ENCODE measurements at places on chromosomes 12 and 14.

DNA sequence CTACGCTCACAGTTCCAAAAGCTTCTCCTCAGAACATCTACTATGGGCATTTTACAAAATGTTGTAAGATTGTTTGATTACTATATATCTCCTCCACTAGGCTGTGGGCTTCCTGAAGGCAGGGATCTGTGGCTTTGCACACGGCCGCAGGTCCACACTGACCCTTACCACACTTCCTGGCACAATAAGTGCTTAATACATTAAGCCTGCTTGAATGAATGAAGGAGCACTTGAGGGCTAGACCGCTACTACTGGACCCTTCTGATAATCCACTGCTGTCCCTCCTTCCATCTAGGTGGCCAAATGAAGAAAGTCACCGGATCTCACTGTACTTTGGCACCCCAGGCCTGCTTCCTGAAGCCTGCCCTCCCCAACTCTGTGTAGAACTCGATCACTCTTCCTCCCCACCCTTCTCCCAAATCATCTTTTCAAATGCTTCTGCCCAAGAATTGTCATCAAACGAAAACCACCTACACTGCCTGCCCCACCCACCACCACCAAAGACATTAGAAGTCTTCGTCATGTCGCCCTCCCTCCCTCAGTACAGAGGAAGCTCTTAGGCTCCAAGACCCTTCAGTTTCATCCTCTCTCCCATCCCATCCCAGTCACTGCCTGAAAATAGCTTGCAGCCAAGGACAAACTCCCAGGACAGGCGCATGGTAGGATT lies 596 bp upstream of the ZBTB39 start:
- no peak for DNase-seq

- DNase-seq, result no peak
These were observed 114.8 kb upstream of the FGD4 start for GRCh38 chr12:32284561-32284960.

DNA sequence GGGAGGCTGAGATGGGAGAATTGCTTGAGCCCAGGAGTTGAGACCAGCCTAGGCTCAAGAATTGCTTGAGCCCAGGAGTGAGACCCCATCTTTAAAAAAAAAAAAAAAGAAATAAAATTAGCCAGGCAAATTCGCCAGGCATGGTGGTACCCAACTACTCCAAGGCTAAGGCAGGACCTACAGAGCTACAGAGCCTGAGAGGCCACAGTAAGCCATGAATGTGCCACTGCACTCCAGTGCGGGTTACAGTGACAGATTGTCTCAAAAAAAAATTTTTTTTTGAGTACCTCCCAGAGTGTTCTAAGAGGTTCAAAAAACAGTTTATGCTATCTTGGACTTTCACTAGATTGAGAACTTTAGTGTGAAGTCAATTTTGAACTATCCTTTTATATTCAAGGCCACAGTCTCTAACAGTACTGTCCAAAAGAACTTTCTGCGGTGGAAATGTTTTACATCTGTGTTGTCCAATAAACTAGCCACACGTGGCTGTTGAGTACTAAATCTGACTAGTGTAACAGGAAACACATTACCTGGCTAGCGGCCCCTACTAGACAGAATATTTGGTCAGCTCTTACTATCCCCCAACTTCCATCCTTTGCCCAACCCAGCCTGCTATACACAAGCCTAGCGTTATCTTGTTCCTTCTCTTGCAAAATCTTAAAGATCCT lies 2.4 kb downstream of the RPL36AL start:
- DNase-seq, result no peak

DNA sequence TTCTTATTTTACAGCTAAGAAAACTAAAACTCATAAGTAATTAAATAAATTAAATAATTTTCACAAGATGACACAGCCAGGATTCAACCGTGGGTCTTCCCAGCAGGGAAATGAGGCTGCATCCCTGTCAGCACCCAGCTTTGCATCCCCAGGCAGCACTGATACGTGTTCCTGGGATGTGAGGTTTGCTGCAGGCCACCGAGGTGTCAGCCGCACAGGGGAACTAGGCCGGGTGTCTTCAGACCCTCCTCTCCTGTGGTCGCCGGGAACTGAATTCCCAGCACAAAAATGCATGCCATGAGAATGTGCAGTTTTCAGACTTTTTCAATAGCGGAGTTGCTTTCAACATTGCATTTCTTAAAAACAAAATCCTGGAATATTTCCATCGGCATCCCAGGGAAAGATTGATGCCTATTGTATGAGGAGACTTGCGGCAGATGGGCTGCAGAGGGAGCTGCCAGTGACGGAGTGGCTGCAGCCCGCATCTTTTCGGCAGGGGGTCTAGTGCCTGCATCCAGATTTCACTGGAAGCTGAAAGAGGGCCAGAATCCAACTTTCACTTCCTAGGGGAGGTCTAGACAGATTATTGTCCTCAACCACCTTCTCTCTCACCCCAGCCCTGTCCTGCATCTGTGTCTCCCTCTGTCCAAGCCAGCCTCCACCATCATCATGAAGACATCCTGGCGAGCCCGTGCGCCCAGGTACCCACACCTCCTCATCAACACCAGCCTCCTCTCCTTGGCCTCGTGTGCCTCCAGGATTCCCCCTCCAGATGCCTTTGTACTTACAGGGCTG lies 12.6 kb downstream of the LRTM2 start:
- DNase-seq, result no peak

GRCh38 chr14:52067873-52068614 lies 815 bp downstream of the NID2 start:
- DNase-seq, result no peak

DNA sequence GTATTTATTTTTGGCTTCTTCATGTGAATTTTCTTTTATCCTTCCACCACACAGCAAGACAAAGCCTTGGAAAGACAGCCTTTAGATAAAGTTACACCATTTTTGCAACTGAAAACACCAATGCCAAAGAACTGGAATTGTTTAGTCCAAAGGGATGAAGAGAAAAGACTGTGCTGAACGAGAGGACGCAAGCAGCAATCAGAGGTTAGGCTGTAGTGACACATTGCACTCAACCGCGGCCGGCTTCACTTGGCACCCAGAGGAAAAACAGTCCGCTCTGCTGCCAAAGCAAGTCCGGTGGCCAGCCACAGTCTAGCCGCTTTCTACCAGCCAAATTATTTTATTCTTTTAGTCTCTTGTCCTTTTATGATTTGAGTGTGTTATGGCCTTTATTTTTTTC lies 49.1 kb upstream of the KCNJ8 start:
- peak; percentile 44 for DNase-seq

DNA sequence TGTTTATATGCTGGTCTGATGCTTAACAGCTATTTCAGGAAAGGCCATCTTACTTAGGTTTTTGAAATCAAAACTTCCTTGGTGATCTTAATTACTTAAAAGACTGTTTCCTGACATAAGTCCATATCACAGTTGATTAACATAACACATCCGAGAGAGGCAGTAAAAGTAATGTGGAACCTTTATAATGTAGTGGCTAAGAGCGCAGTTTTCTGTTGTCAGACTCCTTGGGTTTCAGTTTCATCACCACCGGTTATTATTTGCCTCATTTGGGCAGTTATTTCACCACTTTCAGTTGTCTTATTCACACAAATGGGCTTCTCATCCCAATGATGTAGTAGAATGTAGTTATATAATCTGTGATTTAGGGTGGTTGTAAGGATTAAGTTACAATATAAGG lies 30.9 kb downstream of the TBC1D15 start:
- no peak for DNase-seq

DNA sequence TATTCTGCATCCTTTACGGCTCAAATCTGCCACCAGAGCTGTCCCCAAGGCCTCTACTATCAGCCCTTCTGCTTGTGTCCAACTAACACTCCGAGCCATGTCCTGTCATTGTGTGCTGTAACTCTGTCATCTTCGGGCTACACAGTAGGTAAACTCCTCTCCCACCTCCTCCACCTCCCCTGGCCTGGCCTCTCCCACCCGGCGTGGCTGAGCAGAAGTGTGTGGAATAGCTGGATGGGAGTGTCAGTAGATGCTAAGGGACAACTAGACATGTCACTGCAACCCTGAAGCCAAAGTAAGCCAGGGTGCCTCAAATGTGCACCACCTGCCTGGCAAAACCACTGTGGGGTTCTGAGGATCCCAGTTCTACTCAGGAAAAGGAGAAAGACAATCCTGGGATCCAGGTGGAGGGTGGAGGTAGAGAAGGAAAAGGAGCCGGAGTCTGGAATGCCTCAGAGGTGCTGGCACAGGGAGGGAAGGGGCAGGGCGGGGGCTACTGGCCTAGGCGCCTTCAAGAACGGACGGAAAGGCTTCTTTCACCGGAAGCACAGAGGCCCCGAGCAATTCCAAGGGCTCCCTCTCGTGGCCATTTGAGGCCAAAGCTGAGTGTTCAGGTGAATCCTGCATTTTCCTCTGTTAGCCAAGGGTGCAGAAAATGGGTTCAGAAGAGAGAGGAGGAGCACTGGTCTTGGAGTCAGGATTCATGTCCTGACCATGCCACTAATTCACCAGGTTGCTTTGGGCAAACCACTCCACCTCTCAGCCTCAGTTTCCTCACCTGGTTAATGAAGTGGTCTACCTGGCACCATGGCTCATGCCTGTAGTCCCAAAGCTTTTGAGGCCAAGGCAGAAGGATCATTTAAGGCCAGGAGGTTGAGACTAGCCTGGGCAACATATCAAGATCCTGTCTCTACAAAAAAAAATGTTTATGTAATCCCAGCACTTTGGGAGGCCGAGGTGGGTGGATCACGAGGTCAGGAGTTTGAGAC lies 20.5 kb upstream of the FAM181A start:
- DNase-seq, result peak; percentile 15

- no peak for DNase-seq
These were observed 49.8 kb upstream of the RAP1B start for GRCh38 chr12:68560851-68561422.

GRCh38 chr14:98301681-98302080 lies 970.3 kb downstream of the BCL11B start:
- no peak for DNase-seq

DNA sequence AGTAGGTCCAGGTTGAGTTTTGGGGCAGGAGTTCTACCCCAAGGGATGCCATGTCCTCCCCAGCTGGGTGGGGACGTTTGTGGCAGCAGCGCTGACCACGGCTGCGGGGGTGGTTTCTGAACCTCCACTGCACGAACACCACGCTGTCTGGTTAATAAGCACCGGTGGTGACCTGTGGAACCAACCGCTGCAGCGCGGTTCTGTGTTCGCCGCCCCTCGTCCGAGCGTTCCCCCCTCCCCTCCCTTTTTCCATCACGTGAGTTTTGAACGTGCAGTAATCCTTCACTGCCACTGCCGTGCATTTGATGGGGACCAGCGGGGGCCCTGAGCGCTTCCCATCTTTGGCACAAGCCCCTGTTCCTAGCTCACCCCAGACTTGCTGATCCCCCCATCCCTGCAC lies 6.4 kb upstream of the ADSS1 start:
- no peak for DNase-seq

- DNase-seq, result peak; percentile 31
These were observed 127.1 kb downstream of the CAPZA3 start for GRCh38 chr12:18864900-18865561.

GRCh38 chr12:79634957-79635471 lies 55.8 kb downstream of the PAWR start:
- peak; percentile 30 for DNase-seq

DNA sequence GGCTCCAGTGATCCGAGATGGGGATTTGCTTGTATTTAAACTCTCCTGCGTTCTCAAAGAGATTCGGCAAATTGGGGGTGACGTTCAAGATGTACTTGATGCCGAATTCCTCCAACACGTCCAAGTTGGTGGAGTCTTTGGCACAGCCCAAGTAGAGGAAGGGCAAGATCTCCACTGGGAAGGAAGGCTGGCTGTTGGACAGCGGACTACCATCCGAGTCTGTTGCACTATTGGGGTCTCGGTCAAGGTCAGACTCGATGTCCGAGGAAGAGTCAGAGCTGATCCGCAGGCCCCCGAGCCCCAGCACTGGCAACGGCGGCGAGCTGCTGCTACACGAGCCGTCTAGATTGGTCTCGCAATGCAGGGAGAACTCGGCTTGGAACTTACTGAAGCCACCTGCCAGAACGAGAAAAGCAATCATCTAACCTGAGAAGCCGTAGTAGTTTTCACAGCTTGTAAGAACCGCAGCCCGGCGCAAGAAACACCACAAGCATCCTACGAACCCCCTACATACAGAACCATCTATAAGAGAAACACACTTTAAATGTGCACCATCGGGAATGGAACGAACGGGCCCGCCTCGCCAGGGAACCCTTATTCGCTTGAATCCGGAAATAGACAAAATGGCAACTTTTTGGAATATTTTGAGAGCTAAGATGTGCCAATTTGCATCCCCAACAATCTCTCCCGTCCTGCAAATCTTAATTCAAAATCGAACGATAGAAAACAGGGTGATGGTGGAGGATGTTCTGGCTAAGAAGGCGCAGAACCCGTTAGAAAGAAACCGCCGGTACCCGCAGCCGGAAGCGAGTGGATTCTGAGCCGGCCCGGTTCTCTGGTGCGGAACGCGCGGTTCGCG lies 1.4 kb downstream of the DUSP6 start:
- DNase-seq, result no peak

DNA sequence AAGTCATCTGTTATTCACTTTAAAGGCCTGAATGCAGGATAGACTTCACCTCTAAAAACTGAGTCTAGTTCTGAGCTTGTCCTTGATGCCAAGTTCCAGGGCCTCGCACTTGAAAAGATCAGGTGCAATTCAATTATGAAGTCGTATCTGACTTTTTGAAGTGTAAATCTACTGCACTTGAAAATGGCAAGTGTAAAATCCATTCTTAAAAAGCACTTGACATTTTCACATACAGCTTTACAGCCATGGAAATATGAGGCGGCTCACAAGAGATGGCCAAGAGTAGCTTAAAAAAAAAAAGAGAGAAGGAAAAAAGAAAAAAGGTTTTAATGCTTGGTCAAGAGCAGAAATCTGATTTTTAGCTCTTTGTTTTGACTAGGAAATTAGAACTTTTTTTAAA lies 172.5 kb downstream of the GXYLT1 start:
- DNase-seq, result no peak

- DNase-seq, result no peak
These were observed 37.9 kb downstream of the GCN1 start for GRCh38 chr12:120156315-120157259.

GRCh38 chr14:64060648-64061096 lies 207.9 kb downstream of the SYNE2 start:
- DNase-seq, result no peak

DNA sequence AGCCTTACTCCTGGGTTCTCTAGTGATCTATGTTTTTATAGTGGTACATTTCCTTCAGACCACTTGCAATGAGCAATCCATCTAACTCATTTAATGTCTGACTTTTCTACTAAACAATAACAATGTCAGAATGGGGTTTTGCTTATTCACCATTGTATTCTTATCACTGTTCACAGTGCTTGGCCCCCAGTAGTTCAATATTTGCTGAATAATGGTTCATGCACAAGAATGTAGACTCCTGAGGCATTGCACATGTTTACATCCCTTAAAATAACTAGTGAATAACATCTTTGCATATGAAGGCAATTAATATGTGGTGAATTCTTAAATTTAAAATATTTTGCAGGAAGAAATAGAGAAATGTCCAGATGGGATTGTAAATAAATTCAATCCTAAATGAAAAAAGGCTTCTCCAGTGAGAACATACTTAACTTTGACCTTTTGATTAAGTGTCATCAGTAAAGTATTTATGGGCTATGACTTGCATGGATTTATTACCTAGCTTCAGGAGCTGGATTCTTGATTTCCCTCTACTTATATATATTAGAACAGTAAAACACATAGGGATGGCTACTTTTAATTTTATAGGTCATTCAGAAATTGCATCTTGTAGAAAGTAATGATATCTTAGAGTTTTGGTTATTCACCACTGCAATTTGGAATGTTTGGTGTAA lies 3.4 kb downstream of the CCER1 start:
- peak; percentile 59 for DNase-seq

GRCh38 chr12:21771311-21771710 lies 3.2 kb downstream of the KCNJ8 start:
- peak; percentile 23 for DNase-seq

All from kidney glomerular epithelial cell (primary cell).